AG04449 (cell line): ENCODE measurements at places on chromosomes 7 and 10.
A peak's percentile ranks its signal among the peaks of the same experiment; 100 is the strongest.

- DNase-seq: no peak
Measured at GRCh38 chr7:114590298-114590697, 175.7 kb downstream of the FOXP2 start.

DNA sequence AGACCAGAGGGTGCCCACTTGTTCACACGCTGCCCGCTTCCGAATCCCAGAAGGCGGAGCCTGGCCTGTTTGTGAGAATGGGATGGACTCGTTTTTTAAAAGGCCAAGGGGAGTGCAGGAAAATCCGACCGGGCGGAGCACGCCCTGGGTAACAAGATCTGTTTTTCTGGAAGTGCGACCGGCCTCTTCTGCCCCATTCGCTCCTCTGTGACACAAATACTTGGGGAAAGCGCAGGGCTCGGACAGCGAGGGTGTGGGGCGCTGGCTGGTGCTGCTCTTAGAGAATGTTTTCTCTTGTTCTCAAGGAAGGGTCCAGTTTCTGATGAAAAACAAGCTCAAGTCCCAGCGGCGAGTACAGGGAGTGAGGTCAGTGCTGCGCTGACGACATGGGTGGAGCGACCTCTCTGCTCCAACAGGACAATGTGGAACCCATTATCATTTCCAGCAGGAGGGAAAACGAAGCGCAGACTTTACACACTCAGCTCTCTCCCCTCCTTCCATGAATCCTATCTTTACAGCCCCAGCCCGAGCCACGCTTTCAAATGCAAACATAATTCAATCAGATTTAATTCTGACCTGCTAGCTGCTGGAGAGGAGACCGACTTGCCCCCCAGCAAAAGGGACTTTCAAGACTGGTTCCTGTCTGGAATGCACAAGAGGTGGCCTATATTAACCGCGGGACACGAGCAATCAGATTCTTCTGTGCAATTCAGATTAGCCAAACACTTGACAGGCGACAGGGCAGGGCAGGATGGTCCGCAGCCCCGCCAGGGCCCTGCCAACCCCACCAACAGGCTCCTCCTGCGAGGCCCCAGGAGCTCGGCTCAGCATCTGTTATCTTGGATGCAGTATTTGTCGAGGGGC lies 1.1 kb downstream of the RADIL start:
- no peak for DNase-seq

DNA sequence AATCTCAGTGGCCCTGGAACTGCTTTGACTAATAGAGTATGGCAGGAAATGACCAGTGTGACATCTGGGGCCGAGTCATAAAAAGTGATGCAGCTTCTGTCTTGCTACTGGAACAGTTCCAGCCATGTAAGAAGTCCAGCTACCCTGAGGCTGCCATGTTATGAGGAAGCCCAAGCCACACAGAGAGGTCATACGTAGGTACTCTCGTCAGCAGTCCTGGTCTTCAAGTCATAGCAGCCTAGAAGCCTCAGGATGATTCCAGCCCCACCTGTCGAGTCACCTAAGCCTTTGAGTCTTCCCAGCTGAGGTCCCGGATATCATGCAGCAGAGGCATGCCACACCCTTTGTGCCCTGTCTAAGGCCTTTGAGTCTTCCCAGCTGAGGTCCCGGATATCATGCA lies 92.1 kb downstream of the PPP1R3C start:
- DNase-seq: no peak

DNA sequence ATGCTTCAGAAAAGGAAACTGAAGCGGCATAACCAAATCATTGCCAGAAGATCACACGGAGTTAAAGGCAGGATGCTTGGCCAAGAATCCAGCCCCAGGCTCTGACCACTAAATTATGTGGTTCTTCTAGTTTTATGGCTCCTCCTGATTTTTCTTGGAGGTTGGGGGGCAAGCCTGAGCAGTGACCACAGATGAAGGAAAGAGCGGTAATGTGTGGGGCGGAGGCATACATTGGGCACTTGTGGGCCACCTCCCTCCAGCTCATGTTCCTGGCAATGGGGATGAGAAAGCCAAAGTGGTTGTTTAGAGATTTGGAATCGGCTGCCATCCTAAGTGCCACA lies 3.2 kb downstream of the TRPV6 start:
- DNase-seq: no peak

- no peak for DNase-seq
Measured at GRCh38 chr7:149570784-149571183, 73.2 kb upstream of the ZNF746 start.

DNA sequence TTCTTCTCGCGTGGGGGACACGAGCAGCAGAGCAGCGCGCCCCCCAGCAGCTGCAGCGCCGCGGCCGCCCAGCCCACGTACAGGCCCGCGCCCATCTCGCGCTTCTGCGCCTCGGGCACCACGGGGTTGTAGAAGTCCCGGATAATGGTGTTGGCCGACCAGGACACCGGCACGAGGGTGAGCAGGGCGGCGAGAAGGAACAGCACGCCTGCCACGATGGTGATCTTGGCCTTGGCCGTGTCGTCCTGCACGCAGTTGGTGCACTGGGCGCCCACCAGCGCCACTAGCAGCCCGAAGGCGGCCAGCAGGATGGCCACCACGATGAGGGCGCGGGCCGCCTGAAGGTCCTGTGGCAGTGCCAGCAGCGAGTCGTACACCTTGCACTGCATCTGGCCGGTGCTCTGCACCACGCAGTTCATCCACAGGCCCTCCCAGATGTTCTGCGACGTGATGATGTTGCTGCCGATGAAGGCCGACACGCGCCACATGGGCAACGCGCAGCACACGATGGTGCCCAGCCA lies 529 bp downstream of the CLDN3 start:
- no peak for DNase-seq

DNA sequence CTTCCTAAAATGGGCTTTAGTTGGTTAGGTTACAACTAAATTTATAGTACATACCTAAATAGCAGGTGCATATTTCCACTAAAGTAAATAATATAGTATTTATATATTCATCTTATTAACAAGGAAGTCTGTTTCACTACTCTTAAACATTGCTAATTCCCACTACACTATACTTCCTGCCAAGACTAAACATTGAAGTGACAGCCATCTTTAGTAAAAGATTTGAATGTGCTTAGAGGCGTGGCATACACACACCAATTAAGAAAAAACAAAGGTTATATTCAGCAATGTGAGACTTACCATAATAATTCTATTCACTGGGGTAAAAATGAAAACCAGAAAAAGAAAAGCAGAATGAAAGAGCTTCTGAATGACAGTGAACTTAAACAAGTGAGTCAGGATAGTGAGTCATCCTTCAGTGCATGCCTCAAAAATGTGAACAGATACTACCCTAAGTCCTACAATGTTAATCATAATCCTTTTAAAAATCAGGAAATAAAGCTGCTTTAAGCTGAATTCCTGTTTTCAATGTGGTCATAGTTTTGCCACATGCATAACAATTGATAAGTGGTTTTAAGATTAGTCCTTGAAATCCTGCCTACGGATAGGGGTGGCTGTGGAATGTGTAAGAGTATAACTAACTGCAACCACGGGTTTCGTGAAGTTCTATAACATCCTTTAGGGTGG lies 59.4 kb downstream of the USP6NL start:
- peak; percentile 81 for DNase-seq

GRCh38 chr10:22630234-22631174 lies 83.9 kb downstream of the PIP4K2A start:
- peak; percentile 4 for DNase-seq

GRCh38 chr10:130265542-130265941 lies 129.4 kb downstream of the GLRX3 start:
- DNase-seq: no peak

GRCh38 chr10:132058793-132059759 lies 6.7 kb upstream of the JAKMIP3 start:
- DNase-seq: no peak

- DNase-seq: peak; percentile 63
Measured at GRCh38 chr7:130887182-130887956, 153.4 kb upstream of the KLF14 start.

DNA sequence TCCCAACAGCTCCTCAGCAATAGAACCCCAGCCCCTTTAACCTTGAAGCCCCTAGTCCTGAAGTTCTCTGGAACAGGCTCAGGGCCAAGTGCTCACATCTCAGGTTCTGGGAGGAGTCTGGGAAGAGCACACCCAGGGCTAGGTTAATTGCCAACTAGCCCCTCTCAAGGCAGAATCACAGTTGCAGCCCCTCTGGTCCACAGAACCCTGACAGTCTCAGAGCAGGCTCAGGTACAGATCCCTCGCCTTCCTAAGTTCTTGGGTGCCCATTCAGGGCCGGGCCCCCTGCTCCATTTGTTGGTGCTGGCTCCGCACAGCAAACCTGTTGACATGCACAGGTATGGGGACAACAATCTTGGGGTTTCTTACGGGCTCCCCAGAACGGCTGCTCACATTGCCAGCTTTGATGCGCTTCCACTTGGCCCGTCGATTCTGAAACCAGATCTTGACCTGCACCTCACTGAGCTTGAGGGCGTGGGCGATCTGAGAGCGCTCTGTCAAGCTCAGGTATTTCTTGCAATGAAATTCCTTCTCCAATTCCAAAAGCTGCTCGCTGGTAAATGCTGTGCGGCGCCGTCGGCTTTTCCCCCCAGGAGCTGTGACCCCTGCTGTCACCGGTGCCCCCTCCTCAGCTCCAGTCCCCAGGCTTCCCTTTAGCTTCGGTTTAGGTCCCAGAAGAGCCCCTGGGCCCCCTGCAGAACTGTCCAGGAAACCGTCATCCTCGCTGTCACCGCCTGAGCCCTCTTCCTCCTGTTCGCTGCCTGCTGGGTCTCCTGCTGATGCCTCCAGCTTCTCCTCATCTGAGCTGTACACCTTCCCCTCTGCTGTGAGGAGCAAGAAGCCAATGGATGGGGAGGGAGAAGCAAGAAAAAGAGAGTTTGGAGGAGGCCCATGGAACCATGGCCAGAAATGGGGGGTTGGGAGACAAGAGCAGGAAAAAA lies 18.9 kb downstream of the GBX1 start:
- no peak for DNase-seq
